ENCODE measurements at places on chromosomes 7 and 10. TPM values are rescaled to one million over a fixed set of nuclear protein-coding genes. Genes with fewer than 3 reads are reported as not detected.

- no peak for DNase-seq
Observed at GRCh38 chr10:119755446-119755845, 29.6 kb downstream of the INPP5F start.

DNA sequence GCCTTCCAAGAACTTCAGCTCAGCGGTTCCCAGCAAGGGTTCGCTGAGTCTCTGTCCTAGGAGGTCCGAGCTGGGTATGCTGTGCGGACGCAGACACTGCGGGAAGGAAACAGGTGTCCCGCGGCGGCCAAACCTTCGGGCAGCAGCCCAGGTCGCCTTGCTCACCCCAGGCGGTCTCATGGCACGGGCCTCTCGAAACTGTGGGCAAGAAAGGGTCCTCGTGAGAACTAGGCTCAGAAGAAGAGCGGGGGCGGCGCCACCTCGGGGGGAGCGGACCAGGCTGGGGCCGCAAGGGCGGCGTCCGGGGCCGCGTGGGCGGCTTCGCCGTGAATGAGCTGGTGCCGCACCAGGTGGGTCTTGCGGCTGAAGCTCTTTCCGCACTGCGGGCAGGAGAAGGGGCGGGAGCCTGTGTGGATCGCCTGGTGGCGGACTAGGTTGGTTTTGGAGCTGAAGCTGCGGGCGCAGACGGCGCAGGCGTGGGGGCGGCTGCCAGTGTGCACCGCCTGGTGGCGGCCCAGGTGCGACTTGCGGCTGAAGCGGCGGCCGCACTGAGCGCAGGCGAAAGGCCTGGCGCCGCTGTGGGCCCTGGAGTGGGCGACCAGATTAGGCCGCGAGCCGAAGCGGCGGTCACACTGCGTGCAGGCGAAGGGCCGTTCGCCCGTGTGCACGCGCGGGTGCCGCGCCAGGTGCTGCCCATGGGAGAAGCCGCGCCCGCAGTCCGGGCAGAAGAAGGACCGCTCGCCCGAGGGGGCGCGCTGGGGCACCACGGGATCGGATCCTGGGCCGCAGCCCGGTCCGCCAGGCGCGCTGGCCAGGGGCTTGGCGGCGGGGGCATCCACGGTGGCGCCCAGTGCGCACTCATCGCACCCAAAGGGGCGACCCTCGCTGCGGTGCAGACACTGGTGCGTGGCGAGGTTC is 8.6 kb downstream of the ZNF467 start:
- no peak for DNase-seq

DNA sequence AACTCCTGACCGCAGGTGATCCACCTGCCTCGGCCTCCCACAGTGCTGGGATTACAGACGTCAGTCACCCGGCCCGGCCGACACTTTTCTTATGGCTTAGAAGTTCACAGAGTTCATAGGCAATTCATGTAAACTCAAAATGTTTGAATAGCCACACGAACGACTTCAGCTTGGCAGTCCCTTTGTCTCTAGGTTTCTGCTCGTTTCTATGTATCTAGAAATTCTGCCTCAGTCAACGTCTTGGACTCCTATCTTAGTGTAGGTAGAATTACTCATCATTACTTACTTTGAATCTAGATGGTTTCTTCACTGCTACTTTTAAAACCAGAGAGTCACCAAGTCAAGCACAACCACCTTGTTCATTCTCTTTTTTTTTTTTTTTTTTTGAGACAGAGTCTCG is 23.7 kb downstream of the ARL4A start:
- no peak for DNase-seq

DNA sequence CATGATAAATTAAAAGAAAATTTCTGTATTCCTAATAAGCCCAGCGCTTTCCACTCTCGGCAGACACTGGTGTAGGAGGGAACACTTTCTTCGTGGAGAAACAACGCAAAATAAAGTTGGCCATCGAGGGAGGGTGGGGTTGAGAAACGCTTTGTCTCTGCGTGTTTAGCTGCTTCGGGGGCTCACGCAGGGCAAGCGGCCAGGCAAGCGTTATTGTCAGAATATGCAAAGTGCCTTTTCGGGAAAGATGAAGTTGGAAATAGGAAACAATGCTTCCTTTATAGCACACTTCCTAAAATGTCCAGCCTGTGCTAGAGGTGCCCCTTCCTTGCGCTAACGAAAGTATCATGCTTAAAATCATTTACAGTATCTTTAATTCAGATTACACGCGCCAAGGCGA is 1.9 kb upstream of the EBF3 start:
- DNase-seq, result no peak

GRCh38 chr10:81315026-81315425 is 560.0 kb upstream of the NRG3 start:
- no peak for DNase-seq

Gene CYP2W1
- total RNA-seq, result not detected

DNA sequence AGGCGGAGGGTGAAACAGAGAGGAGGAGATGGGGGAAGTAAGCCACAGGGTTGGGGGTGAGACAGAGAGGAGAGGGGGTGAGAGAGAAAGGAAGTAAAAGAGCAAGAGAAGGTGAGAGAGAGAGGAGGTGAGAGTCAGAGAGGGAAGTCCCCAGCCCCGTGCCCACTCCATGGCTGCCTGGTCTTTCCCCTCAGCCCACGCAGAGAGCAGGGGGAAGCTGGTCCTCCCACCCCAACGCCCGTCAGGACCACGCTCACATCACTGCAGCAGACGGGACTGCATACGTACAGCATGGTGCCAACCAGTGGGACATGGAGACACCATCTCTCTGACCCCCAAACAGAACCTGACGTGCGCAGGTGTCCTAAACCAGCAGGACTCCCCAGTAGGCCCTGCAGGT is 12.1 kb upstream of the PDGFA start:
- no peak for DNase-seq

DNA sequence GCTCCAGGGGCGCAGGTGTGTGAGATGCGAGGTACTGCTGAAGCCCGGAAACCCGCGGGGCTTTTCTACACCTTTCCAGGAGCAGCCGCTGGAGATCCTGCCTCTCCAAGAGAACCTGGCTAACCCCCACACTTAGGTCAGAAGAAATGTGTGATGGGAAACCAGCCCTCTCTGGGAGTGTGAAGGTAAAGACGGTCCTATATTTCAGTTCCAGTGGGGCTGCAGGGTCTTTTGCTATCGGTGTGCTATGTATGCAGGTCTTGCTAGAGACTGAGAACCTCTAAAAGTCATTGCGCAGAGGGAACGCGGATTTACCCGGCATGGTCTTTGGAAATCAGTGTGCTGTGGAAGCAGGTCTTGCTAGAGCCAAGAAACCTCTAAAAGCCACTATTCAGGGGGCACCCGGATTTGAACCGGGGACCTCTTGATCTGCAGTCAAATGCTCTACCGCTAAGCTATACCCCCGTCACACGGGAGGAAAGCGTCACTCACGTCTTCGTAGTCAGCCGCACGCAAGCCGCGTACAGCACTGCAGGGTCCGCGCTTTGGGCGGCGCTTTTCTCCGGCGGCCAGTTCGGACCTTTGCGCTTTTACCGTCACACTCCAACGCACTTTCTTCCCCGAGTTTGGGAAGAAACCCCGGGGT is 46.0 kb downstream of the ZNF777 start:
- DNase-seq, result peak; percentile 84

DNA sequence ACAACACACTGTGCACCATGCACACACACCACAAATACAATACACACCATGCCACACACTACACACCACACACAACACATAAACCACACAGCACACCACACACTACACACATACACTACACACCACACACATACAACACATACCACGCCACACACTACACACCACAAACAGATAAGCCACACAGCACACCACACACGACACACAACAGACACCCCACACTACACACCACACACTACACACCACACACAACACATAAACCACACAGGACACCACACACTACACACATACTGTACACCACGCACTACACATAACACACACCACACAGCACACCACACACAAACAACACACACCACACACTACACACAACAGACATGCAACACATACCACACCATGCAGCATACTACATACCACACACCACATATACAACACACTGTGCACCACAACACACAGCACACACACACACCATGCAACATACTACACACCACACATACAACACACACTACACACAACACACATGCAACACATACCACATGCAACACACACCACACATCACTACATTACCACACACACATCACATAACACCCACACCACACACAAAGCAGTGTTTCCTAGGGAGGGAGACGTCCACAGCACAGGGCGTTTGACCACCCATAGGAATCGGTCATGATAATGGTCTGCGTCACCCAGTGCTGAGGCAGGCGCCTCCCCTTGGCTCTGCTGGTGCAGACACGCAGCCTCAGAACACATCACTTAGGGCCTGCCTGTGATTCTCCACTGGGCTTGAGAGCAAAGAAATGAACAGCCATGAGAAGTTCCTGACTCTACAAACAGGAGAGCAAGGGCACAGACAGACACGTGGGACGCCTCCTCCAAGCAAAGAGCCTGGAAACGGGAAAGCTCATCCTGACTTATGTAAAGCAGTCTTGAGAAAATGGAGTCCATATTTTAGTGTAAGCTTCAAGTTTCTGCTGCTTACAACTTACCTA is 458.3 kb downstream of the PTPRN2 start:
- no peak for DNase-seq

DNA sequence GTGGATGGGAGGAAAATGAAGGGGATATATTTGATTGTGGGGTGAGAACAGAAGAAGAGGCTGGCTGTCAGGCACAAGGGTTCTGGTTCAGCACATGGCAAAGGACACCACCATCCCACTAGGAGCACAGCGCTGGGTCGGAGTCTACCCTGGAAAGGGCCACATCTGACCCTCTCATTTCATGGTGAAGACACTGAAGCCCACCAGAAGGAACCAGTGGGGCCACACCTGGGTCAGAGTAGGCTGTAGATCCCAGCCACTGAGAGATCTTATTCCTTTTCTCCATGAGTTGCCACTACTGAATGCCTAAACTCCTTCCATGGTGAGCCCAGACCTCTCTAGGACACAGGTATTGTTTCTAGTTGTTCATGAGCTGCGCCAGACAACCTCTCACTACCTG is 25.8 kb downstream of the SFTPD start:
- no peak for DNase-seq

- DNase-seq, result no peak
Observed at GRCh38 chr7:98862716-98863420, 6.9 kb downstream of the TMEM130 start.

GRCh38 chr7:33039903-33040292 is 22.7 kb downstream of the NT5C3A start:
- DNase-seq, result no peak

GRCh38 chr7:115962340-115962739 is 68.2 kb downstream of the TFEC start:
- DNase-seq, result no peak

GRCh38 chr7:54857294-54857693 is 98.3 kb upstream of the SEC61G start:
- no peak for DNase-seq

DNA sequence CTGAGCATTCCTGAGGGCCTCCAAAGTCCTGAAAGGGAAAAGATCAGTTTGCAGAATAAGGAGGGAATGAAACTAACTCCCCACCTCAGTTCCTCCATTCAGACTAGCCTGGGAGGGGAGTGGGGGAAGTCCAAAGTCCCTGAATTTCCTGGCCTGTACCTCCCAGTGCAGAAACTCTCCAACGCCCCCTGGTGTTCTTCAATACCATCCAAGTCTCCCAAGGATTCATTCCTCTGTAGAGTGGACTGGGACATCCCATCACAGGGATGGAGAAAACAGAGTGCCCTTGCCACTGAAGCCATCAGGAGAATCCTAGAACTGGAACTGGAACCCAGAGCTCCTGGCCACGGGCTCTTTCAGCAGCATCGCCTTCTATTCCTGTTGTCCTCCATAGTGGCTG is 1.6 kb upstream of the COL13A1 start:
- DNase-seq, result no peak

Gene TFR2
- total RNA-seq, result 2.1 TPM

DNA sequence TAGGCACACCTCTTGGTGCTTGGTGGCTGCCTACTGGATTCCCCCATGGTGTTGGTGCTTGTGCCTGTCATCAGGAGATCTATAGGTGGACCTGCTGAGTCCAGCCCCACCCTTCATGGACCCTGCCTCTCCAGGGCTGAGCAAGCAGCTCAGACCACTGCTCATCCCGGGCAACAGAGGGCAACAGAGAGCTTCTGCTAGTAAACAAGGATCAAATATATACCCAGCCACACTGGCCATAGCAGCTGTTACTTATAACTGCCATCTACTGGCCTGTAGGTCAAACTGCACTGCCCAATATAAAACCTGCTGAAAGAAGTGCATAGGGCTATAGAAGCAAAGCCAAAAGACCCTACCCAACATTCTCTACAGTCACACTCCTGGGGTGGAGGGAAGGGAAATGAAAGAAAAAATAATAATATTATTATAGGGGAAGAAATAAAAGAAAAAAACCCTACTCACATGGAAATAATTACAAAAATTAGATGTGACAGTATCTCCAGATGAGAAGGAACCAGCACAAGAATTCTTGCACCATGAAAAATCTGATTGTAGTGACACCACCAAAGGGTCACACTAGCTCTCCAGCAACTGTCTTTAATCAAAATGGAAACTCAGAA is 54.9 kb upstream of the ZNF800 start:
- DNase-seq, result no peak

Gene FXYD4
- total RNA-seq, result not detected

GRCh38 chr10:124336186-124336585 is 82.5 kb downstream of the OAT start:
- DNase-seq, result no peak

DNA sequence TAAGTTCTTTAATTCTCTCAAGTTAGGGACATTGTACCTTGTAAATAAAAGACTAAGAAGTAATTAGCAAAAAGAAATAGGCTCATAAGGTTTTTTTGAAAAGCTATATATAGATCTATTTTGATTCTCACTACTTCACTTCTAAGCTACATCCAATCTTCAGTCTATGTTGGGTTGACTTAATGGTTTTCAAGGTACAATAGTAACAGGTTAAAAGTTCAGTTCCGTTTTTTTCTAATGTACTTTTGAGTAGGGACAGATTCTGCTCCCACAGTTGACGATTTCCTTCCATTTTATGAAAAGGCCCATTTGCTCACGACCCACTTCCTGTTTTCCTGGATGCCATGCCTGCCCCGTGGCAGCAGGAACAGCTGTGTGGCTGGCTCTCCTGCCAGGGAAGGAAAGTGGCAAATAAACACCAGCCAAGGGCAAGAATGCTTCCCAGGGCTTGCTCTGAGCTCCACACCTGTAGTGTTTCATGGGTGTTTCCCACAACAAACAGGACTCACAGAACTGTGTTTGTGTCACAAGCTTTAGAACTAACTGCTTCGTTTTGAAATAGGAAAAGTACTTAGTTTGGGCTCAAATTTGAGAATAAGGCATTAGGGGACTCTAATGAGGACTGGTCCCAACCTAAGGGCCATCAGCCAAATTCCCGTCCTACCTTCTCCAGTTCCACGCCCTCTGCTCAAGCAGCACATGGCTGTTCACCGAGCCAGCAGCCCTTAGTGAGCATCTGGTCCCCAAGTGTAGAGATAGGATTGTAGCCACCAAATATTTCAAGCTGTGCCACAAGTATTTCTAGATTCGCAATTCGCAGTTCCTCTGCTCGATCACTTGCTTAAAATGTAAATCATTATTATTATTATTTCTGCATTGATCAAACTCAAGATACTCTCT is 240.7 kb downstream of the COBL start:
- no peak for DNase-seq

GRCh38 chr10:2410049-2410448 is 657.3 kb upstream of the PFKP start:
- DNase-seq, result no peak

Gene DHTKD1
- 20.2 TPM for total RNA-seq
